ENCODE measurements at places on chromosomes 4 and X.

DNA sequence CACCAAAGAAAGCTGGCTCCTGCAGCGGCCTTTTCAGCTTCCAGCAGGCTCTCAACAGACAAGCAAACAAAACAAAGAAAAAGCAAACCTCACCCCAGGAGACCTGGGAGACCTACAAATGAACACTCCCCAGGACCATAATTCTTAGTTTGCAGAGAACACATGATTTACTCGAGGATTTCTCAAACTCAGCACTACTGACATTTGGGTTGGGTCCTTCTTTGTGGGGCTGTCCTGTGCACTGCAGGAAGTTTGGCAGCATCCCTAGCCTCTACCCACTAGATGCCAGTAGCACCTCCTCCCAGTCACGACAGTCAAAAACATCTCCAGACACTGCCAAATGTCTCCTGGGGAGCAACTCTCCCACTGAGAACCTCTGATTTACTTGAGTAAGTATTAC lies 21.9 kb downstream of the APOO start:
- no peak for DNase-seq

DNA sequence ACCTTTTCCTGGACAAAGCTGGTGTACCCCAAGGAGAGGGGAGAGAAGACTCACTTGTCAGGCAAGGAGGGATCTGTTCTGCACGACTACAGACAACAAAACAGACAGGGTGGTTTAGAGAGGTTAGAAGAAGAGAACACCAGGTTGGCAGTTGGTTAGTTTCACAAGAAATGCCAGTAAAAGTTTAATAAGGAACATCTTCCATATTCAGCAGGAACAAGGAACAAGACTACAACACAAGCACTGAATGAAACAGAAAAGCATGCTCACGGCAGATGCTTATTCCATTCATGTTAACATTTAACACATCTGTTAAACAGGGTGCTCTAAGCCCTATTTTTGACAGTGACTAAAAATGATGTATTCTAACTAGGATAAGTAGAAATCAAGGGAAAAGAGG lies 158.2 kb downstream of the WDFY3 start:
- no peak for DNase-seq

DNA sequence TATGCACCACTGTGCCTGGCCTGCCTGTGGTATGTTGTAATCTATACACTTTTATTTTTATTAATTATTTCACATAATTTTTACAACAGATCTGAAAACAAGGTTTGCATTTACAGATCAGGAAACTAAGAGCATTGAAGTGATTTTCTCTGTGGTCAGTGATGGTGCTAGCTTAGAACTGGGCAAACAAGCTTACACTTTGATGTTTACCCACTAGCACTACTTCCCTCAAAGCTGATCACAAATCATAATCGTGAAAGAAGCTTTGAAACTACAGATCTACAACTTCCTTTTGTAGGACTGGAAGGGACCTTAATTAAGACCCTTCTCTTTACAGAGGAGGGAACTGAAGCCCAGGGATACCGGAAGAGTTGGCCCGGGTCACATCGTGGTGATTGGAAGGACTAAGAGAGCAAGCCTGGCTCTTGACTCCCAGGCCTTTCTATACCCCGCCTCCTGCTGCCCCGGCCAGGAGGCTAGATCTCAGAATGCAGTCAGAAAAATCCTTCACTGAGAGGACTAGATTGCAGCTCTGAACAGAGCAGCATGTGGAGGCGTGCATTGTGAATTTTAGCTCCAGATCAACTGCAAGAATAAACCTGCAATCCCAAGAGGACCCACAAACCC lies 93.7 kb upstream of the ZNF827 start:
- no peak for DNase-seq

DNA sequence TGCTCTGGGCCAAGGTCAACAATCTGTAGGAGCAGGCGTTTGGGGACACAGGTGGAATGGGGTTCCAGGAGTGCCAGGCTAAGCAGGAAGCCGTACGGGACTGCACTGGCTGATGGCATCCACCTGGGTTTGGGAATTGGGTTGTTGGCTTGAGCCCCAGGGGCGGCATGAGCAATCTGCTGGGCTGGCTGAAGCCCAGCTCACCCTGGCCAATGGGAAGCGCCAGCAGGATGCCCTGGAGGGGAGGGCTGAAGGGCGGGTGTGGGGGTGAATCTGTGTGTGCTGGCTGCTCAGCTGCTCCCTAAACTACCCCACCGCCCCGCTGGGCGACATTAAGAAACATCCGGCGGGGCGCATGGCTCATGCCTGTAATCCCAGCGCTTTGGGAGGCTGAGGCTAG lies 8.9 kb upstream of the RGS12 start:
- DNase-seq, result no peak

- DNase-seq, result no peak
Measured at GRCh38 chr4:34814266-34814665, 1430.0 kb downstream of the ARAP2 start.

- no peak for DNase-seq
Measured at GRCh38 chr4:1199556-1200331, 27.4 kb upstream of the SPON2 start.

DNA sequence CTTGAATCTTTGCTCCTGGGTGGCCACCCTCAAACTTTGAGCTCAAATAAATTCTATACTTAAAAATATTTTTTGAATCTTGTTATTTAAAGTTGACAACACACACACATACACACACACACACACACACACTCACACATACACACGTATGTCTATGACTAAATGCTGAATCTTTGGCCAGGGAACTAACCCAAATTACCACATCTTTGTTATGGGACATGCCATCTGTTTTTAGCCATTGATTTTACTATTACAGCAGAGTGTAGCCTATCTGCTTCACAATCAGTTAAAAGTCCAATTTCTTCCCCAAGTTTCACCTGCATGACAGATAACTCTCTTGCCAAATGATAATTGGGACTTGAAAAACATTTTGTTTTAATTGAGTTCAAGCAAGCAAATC lies 45.0 kb upstream of the USP46 start:
- DNase-seq, result no peak

- no peak for DNase-seq
Measured at GRCh38 chrX:24027985-24028384, 999 bp upstream of the KLHL15 start.

- DNase-seq, result no peak
Measured at GRCh38 chr4:74385386-74385785, 20.4 kb downstream of the EREG start.

DNA sequence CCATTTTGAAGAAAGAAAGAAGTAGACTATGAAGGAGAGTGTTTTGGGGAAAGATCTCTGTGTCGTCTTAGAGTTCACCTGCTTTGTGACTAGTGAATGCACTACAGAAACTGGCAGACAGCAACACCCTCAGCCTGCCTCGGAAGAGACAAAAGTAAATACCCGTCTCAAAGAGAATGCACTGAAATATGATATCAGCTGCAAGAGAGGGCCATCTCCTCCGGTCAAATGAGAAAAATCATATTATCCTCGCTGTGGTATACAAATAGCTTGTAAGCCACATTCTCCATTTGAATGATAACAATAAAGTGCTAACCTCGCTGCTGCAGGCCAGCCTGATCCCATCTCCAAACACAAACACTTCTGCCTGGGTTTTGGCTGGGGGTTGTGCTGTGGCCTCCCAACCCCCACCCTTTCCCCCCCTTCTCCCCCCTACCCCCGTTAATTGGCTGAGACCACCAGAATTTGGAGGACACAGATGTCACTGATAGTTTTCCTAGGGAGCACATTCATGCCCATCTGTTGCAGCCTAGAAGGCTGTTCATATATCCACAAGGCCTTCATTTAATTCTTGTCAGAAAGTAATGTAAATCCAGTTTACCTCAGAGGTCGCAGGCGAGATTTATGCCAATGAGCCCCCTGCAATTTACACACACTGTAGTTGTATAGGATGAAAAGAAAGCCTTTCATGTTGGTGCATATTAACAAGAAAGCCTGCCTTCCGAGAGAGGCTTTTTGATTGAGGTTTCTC lies 46.3 kb downstream of the ALPK1 start:
- DNase-seq, result no peak

- DNase-seq, result no peak
Measured at GRCh38 chrX:40043895-40044294, 53.9 kb downstream of the BCOR start.

DNA sequence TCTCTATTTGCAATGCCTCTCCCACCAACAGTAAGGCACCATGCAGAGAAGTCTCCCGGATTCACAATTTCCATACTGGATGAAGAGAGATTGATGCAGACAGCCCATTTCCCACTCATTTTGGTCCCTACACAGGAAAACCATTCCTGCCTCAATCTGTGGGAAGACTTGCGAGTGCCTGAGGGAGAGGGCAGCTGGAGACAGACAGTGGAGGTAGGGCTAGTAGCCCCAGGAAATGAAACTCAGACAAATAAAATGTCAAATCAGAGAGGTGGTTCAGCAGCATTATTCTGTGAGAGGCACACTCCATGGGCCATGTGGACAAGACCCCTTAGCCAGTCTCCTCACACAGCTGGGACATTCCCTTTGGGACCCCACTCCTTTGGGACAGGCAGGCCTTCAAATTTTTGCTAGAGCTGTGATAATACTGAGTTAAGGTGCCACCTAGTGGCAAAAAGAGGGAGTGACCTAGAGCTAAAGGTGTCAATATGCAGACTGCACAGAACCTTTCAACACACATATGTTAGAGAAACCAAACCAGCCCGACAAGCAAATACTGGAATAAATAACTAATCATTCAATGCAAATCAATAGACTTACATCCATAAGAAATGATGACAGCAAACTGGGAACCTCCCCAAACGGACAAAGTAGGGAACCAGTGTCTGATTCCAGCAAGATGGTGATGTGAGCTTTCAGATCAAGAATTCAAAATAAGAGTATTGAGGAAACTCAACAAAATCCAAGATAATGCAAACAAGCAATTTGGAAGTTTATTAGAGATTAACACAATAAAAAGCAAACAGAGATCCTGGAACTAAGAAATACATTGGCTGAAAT lies 1865.3 kb upstream of the AGA start:
- DNase-seq, result no peak

DNA sequence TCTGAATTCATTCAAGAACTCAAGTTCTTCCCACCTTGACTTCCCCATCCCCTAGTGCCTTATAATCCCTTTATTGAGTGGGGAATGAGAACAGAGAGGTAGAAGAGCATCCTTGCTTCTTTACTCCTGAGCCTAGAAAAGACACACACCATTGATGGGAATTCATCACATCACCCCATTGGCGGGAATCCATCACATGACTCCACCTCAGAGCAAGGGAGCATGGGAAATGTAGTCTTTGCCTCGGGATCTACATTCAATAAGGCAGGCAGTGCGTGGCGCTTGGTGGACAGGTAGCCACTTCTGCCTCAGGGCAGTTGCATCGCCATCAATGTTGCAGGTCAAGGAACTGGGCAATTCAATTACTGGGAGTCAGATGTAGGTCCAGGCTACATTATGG lies 50.7 kb downstream of the MXRA5 start:
- DNase-seq, result no peak

DNA sequence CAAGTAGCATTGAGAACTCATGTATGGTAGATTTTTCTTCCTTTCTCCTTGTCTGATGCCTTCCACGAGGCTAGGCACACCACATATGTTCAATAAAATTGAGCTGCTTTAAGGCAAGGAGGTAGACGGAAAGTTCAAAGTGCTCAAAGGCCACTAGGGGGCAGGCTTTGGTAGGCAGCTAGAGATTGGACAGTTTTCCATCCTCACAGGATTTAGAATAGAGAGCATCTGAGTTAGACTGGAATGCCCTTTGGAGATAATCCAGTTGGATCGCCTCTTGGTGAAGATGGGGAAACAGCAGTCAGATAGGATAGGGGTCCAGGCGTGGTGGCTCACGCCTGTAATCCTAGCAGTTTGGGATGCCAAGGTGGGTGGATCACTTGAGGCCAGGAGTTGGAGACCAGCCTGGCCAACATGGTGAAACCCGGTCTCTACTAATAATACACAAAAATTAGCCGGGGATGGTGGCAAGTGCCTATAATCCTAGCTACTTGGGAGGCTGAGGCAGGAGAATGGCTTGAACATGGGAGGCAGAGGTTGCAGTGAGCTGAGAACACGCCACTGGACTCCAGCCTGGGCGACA lies 30.4 kb downstream of the ELF4 start:
- no peak for DNase-seq

DNA sequence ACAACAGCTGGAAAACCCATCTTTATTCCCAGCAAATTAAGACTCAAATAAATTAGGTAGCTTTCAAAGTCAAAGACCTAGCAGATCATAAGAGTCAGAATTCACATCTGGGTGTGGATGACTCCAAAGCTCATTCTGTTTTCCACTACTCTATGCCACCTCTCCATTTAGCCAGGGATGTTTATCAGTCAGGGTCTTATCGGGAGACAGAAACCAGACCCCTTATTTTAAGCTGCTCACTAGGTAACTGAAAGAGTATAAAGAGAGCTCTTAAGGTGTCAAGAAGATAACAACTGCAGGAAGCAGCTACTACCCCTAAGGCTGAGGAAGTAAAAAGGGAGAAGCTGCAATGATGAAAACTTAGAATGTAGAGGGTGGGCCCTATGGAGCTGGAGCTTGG lies 333.7 kb upstream of the KLF3 start:
- DNase-seq, result no peak

GRCh38 chr4:3342182-3342854 lies 49.5 kb downstream of the RGS12 start:
- DNase-seq, result no peak

DNA sequence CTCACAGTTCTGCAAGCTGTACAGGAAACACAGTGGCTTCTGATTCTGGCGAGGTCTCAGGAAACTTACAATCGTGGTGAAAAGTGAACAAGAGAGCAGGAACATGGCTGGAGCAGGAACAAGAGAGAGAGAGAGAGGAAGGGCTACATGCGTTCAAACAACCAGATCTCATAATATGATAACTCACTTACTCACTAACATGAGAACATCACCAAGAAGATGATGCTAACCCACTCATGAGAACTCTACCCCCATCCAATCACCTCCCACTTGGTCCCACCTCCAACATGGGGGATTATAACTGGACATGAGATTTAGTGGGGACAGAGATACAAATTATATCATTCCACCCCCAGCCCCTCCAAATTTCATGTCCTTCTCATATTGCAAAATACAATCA lies 9.8 kb upstream of the TLR1 start:
- no peak for DNase-seq

- no peak for DNase-seq
Measured at GRCh38 chrX:150158554-150159332, 204.4 kb upstream of the MAMLD1 start.

GRCh38 chrX:107826238-107827029 lies 768 bp downstream of the MID2 start:
- peak; percentile 4 for DNase-seq

Data from activated CD8-positive, alpha-beta memory T cell treated with anti-CD3 and anti-CD28 coated beads for 1 hour (primary cell).